Pancreas (tissue), 10 donors: ENCODE measurements at places on chromosomes 1 and 21. TPM values are rescaled to one million over a fixed set of nuclear protein-coding genes. Genes with fewer than 3 reads are reported as not detected.

Gene RNF186
- 22.9 TPM for total RNA-seq

Gene DENND2C
- 2.3 TPM for total RNA-seq

Gene SPATA46
- not detected for total RNA-seq

Gene PLEKHG5
- 1.5 TPM for total RNA-seq

DNA sequence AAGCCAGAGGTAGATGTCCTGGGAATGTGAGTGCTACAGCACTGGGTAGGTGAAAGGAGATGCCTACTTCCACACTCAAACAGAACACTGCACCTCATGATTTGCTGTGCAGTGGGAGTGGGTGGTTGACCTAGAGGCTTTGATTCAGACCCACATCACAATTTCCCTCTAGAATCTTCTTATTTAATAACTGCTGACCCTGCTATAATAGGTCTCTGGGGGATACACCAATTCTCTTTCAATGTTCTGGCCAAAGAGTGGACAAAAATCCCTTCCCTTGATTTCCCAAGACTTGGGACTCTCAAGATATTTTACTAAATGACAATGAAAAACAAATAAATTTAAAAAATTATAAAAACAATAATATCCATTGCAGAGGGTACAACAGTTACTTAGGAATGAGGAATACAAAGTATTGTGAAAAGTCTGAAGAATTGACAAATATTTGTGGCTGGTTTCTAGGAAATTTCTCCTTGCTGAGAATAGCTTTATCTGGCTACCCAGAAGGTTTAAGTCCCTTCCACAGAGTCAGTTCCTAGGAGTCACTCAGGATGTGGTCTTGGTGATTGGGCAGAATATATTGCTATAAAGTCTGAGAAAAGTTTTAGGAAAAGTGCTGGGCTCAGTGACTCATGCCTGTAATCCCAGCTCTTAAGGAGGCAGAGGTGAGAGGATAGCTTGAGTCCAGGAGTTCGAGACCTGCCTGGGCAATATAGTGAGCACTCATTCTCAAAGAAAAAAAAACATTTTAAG, 2.4 kb upstream of the FCGR2A start:
- no peaks in the 10 kb centered on the region for H3K36me3 ChIP-seq
- H3K27me3 ChIP-seq: no peaks in the 10 kb centered on the region
- DNase-seq: no peak
- H3K27ac ChIP-seq: no peak overlapping the region
- no peak overlapping the region for H3K4me3 ChIP-seq
- no peaks in the 10 kb centered on the region for H3K4me1 ChIP-seq

GRCh38 chr1:195960580-195960979, 647.7 kb downstream of the KCNT2 start:
- no peak overlapping the region for H3K27ac ChIP-seq
- H3K4me3 ChIP-seq: no peak overlapping the region
- no peak for DNase-seq
- no peaks in the 10 kb centered on the region for H3K36me3 ChIP-seq
- no peaks in the 10 kb centered on the region for H3K4me1 ChIP-seq

GRCh38 chr1:160776178-160776577, 19.8 kb upstream of the LY9 start:
- H3K4me1 ChIP-seq: peaks cover 4% of the 10 kb centered on the region
- no peaks in the 10 kb centered on the region for H3K27me3 ChIP-seq
- H3K4me3 ChIP-seq: no peak overlapping the region
- no peak overlapping the region for H3K27ac ChIP-seq

DNA sequence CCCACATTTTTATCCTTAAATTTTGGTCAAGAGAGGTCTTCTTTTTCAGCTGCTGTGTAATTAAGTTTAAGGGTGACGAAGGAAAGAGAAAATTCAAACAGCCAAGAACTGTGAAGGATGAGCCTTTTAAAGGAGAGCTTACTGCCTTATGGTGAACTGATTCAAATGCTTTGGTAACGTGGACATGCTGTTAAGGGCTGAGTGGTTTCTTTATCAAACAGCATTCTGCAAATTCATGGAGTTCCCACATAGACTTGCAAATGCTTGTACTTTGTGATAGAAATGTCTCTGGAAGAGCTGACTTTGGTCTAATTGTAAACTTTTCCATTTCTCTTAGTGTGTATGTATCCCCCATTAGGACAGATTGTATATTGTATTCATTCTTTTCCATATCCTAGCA, 93.8 kb downstream of the CHD1L start:
- H3K27me3 ChIP-seq: peaks cover 4% of the 10 kb centered on the region
- no peak for DNase-seq
- H3K4me1 ChIP-seq: no peaks in the 10 kb centered on the region
- H3K27ac ChIP-seq: no peak overlapping the region
- H3K36me3 ChIP-seq: no peaks in the 10 kb centered on the region

DNA sequence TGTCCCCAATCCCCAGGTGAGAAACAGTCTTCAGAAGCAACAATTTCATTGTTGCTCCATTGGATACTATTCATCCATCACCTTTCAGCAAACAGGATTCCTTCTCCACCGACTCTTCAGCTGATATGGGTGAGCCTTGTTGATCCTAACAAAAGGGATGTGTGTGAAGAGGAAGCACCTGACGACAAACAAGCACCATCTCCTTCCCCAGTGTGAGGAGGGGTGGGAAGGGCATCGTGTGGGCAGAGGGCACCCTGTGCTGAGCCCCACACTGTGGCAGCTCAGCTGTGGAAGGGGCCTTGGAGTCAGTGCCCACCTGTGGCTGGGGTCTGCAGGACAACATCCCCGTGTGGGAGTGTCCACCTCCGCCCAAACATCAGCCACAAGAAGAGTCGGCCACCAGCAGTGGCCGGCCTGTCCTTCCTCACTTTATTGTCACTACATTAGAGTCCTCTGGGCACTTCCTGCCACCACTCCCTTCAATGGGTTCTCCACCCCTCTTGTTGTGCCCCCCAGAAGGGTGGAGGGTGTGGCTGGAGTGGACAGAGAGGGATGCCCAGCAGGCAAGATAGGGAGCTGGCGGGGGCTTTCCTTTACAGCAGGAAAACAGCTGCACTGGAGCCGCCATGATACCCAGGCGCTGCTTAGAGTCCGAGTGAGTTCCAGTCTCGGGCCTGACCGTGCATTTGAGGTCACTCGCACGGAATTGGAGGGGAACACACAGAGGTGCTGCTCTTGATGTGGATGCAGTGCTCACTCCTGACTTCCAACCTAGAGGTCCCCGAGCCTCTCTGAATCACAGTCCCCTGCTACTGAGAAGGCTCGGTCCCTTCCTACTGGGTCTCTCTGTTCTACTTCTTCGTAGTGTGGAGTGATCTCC, 40.9 kb downstream of the VPS26C start:
- no peaks in the 10 kb centered on the region for H3K4me1 ChIP-seq
- no peak for DNase-seq
- H3K4me3 ChIP-seq: no peak overlapping the region
- peaks cover 7% of the 10 kb centered on the region for H3K36me3 ChIP-seq
- no peaks in the 10 kb centered on the region for H3K27me3 ChIP-seq
- no peak overlapping the region for H3K27ac ChIP-seq

DNA sequence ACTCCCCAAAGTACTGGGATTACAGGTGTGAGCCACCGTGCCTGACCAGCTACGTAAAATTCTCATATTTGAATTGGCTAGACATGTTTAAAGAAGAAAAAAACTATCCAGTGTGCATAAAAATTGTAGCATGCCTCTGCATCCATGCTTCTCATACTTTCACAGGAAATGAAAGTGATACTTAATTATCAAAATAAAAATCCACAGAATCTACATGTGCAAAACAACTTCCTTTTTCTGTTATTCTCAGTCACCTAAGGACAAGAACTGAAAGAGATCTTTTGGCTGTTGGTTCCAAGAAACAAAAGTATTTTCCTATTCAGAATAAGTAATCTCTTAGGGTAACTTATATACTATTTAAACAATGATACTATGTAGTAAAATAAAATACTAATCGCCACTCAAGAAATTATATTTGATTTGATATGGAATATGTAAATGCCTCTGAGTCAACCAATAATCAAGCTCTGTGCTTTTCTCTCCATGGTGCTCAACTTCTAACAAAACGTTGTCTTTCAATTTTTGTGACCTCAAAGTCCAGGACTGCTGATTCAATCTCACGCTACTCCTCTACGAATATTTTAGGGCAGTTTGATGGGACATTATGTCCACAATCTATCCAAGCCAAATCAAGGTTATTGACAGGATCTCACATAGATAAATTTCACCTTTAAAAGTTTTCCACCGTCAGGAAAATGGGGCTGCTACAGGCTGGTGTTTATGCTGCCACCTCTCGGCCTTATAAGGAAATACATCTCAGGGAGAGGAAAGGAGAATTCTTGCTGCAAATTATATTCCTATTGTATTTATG, 102.7 kb downstream of the ZNF281 start:
- no peak overlapping the region for H3K4me3 ChIP-seq
- H3K27me3 ChIP-seq: no peaks in the 10 kb centered on the region
- no peak overlapping the region for H3K27ac ChIP-seq

GRCh38 chr1:76625886-76626678, 241.2 kb upstream of the ST6GALNAC5 start:
- no peaks in the 10 kb centered on the region for H3K4me1 ChIP-seq
- H3K27ac ChIP-seq: no peak overlapping the region
- DNase-seq: no peak
- H3K27me3 ChIP-seq: no peaks in the 10 kb centered on the region
- no peak overlapping the region for H3K4me3 ChIP-seq

GRCh38 chr1:152448095-152448494, 34.0 kb upstream of the CRNN start:
- H3K27me3 ChIP-seq: no peaks in the 10 kb centered on the region
- no peaks in the 10 kb centered on the region for H3K36me3 ChIP-seq
- no peak overlapping the region for H3K4me3 ChIP-seq
- no peaks in the 10 kb centered on the region for H3K4me1 ChIP-seq

DNA sequence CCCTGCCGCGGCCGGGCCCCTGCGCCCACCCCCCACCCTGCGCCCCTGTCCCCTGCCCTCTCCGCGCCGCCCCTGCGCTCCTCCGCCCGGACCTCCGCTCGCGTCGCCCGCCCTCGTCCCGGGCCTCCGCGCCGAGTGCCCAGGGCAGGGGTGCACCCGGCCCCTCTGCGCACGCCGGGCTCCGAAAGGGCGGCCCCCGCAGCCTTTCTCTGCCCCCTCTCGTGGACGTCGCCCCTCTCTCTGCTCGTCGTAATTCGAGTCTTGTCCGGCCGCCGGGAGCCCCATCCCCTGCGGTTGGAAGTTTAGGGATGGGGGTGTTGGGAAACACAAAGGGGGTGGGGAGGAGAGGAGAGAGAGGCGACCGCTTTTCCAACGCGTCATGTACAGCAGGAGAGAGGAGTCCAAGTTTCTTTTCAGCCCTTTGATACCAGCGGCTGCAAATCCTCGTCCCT, 407 bp downstream of the GALNT2 start:
- H3K4me3 ChIP-seq: peak overlapping the region; percentile 85
- peak overlapping the region; percentile 86 for H3K27ac ChIP-seq
- H3K36me3 ChIP-seq: no peaks in the 10 kb centered on the region
- H3K4me1 ChIP-seq: peaks cover 28% of the 10 kb centered on the region

DNA sequence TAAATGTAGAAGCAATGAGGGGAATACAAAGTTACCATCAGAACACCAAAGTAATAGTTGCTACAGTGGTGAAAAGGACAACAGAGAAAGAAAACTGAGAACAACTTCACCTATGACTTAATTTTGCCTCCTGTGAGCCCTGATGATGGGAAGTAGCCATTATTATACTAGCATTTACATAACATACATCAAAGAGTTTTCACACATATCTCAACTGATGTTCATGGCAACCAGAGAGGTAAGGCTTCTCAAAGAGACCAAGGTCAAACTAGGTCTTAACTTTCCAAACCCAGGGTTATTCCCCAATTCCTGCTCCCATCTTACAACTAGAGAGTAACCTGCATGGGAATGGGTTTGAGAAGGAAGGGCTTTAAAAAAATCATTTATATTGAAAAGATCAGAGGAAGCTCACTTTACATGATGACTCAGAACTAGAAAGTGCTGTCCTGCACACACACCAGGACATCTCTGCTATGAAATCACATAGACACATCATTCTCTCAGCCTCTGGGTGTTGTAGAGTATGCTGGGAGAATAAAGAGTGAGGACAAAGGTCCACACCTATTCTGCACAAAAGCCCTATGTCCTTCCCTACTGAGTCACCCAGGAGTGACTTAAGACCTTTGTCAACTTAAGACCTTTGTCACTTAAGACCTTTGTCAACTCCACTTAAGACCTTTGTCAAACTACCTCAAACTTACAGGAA, 179.7 kb downstream of the TNFSF18 start:
- no peak overlapping the region for H3K27ac ChIP-seq
- no peak for DNase-seq
- no peaks in the 10 kb centered on the region for H3K27me3 ChIP-seq
- no peaks in the 10 kb centered on the region for H3K4me1 ChIP-seq
- H3K4me3 ChIP-seq: no peak overlapping the region

DNA sequence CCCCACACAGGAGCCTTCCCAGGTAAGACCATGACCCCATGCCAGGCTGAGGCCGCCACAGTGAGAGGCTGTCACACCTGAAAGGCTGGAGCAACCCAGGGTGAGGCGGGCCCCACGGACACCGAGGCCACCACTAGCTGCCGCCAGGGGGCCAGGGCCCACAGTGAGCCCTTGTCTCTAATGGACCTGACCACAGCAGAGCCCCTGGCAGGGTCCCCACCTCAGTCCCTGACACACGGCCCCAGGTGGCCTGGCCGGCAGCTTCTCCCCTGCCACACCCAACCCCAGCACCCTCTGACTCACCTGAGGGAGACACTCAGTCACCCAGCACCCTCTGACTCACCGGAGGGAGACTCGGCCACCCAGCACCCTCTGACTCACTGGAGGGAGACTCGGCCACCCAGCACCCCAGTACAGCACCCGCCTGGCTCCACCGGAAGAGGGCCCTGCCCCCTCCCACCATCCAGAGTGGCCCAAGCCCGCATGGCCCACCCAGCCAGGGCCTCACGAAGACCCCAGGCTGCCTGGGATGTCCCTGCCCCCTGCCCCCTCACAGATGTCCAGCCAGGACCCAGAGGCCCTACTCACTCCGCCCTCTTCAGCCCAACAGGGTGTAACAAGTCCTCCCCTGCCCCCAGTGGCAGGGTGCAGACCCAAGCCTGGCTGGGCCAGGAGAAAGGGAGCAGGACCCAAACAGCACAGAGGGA, 4.4 kb downstream of the DVL1 start:
- DNase-seq: peak; percentile 59
- H3K36me3 ChIP-seq: no peaks in the 10 kb centered on the region
- no peaks in the 10 kb centered on the region for H3K27me3 ChIP-seq
- no peak overlapping the region for H3K27ac ChIP-seq

- no peaks in the 10 kb centered on the region for H3K27me3 ChIP-seq
- no peaks in the 10 kb centered on the region for H3K4me1 ChIP-seq
- no peak overlapping the region for H3K4me3 ChIP-seq
- no peak for DNase-seq
These were observed 14.5 kb downstream of the NMNAT1 start for GRCh38 chr1:9957726-9958125.

GRCh38 chr1:54229281-54229891, 29.4 kb downstream of the MRPL37 start:
- no peaks in the 10 kb centered on the region for H3K36me3 ChIP-seq
- H3K27ac ChIP-seq: no peak overlapping the region
- no peaks in the 10 kb centered on the region for H3K4me1 ChIP-seq
- H3K4me3 ChIP-seq: no peak overlapping the region
- H3K27me3 ChIP-seq: no peaks in the 10 kb centered on the region

- H3K4me1 ChIP-seq: no peaks in the 10 kb centered on the region
- no peaks in the 10 kb centered on the region for H3K36me3 ChIP-seq
- no peak overlapping the region for H3K4me3 ChIP-seq
- H3K27me3 ChIP-seq: no peaks in the 10 kb centered on the region
- DNase-seq: no peak
- H3K27ac ChIP-seq: no peak overlapping the region
These were observed 30.5 kb downstream of the CACNA1E start for GRCh38 chr1:181513786-181514297.

- H3K4me3 ChIP-seq: no peak overlapping the region
- no peak overlapping the region for H3K27ac ChIP-seq
- no peaks in the 10 kb centered on the region for H3K4me1 ChIP-seq
- H3K27me3 ChIP-seq: no peaks in the 10 kb centered on the region
- H3K36me3 ChIP-seq: no peaks in the 10 kb centered on the region
These were observed 32.7 kb downstream of the TRIM11 start for GRCh38 chr1:228373681-228374571.
